Colonic mucosa (tissue), 4 donors: ENCODE measurements at places on chromosomes 4 and X. TPM values are rescaled to one million over a fixed set of nuclear protein-coding genes. Genes with fewer than 3 reads are reported as not detected.

DNA sequence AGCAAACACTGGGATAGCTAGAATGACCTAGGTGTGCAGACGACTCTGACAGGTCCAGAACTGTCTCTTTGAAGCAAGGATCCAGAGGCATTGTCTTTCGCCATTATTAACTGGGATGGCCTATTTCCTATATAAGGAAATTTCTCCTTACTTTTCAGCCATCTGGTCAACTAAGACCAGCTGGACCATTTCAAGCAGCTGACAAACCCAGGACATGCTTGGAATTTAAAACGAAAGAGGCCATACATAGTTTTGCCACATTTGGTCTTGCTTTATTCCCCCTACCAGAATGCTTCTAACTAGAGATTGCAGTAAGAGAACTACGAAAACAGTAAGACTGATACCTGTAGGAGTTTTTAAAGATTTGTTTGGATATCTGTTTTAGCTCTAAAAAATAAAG lies 87.0 kb downstream of the GLRA2 start:
- no peak for DNase-seq

DNA sequence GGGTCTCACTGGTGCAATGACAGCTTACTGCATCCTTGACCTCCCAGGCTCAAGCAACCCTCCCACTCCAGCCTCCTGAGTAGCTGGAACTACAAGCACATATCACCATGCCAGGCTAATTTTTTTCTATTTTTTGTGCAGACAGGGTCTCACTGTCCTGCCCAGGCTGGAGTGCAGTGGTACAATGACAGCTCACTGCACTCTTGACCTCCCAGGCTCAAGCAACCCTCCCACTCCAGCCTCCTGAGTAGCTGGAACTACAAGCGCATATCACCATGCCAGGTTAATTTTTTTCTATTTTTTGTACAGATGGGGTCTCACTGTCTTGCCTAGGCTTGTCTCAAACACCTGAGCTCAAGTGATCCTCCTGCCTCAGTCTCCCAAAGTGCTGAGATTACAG lies 74.0 kb downstream of the GASK1B start:
- DNase-seq, result no peak

GRCh38 chr4:126859872-126860271 lies 772.9 kb upstream of the INTU start:
- DNase-seq, result no peak

- DNase-seq, result peak; percentile 41
These were observed 14.6 kb downstream of the RAB9B start for GRCh38 chrX:103817502-103817901.

DNA sequence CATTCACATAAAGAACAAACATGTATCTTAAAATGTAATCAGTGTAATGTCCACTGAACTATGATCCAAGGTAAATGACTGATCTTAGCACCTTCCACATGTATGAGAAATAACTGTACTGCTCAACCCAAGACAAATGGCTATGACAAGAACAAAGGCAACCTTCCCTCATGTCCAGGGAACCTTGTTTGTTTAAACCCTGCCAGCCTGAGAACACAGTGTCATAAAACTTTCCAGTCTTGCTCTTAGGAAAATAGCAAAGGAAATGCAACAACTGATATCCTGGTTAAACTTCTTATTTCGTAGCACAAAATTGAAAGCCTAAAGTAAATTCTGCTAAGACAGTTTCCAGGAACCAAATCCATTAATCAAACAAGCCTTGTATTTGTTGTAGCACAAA lies 494.3 kb downstream of the IL15 start:
- no peak for DNase-seq

DNA sequence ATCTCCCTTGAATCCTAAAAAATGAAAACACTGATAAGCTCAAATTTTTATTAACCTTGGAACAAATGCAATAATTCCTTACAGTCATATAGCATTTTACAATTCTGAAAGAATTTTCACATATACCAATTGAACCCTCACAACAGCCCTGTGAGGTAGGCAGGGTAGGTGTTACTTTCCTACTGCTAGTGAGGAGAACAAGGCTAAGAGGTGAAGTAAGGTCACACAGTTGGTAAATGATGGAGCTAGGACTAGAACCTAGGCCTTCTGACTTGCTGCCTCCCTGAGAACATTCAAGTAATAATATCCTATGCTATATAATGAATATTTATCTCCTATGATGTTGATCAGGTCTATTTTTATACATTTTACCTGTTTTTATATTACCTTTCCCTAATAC lies 9.7 kb downstream of the TAF9B start:
- DNase-seq, result no peak

GRCh38 chrX:68833855-68834331 lies 5.1 kb downstream of the EFNB1 start:
- peak; percentile 56 for DNase-seq

GRCh38 chr4:41517747-41518146 lies 20.2 kb upstream of the LIMCH1 start:
- DNase-seq, result no peak

The STS gene
- total RNA-seq, result 20.0 TPM

The AGTR2 gene
- total RNA-seq, result not detected

The DKC1 gene
- total RNA-seq, result 28.5 TPM

The F8A2 gene
- not detected for total RNA-seq
